Non-pigmented ciliary epithelial cell (primary cell): ENCODE measurements at places on chromosomes 2 and 18.

DNA sequence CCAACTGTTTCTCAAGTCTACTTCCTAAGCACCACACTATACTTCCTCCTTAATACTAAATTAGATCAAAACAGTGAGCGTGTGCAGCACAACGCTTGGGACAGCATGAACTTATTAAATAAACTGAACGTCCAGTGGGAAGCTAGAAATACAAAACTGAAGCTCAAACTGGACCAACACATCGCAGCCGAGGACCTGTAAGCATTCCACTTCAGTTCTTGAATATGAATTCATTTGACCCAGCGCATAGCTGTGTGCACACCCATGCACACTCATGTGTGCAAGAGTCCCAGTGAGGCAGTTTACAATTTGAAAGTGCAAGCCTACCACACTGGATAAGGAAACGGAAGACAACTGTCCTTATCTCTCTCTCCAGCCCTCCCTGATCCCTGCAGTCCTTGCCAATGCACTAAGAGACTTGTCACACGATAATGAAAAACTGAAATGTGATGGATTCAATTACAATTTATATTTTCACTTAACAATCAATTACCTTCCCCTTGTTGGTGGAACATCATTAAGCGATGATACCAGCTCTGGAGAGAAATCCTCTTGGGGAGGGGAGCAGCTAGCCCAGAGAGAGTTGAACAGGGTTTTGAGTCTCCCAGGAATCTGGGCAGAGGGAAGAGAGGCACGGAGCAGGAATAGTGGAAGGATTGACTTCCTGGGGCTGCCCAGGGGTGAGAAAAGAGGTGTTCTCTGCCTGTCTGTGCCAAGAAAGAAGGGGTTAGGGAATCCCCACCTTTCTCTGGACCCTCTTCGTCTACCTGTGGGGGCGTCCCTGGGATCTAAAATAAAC is 186.5 kb upstream of the KLHL29 start:
- DNase-seq, result no peak

DNA sequence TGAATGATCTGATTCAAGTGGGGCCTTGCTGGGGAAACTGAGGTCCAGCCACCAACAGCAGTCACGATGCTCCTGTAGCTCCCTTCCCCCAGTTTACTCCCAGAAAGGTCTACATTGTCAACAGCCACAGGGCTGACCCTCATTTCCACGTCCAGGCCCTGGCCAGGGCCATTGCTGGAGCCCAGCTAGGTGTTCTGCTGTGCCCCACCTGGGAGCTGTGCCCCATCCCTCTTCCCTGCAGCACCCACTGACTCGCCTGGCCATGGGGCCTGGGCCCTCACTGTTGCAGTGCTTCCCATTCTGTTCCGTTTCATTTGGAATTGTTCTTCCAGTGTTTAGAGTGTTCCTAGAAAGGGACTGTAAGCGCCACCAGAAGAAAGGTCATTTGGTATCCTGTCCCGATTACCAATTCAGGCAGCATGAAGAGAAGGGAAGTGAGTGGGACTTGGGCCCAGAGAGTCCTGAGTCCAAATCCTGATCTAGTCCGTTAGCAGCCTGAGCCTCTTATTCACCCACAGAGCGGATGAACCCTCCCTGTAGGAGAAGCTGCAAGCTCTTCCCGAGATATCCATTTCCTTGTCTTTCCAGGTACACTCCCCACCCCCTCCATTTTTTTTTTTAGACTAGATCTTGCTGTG is 73.1 kb upstream of the HPCAL1 start:
- DNase-seq, result no peak

GRCh38 chr2:198279026-198279425 is 474.6 kb downstream of the PLCL1 start:
- no peak for DNase-seq

DNA sequence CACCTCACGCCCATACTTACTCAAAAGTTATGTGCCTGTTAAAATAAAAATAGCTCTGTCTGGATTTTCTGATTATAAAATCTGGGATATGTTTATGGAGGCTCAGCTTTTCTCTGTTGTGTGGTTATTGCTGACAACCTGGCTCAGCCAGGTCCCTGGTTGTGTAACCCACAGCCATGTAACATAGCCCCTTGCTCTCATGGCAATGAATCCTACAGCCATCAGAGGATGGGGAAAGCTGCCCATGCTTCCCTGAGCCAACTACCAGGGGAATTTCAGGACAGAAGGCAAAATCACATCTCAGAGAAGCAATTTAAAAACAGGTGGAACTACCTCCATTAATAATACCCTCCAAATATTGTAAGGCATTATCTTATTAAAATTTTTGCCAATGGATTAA is 29.7 kb downstream of the ST8SIA5 start:
- no peak for DNase-seq

GRCh38 chr2:7180638-7181370 is 263.6 kb downstream of the RNF144A start:
- no peak for DNase-seq

DNA sequence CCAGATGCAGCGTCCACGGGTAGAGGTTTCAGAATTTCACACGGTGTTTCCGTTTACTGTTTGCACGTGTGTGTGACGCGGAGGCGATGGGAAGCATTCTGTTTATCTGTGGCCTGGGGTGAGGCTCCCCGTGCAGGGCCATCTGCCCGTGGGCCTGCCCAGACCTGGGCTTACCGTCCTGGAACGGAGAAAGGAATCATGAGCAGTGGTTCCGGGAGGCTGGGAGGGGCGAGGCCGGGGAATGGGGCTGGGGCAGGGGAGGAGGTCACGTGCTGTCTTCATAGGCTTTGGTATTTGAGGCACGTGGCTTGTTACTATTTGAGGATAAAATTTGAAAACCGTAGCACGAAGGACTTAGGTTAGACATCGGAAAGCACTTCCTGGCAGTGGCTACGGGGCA is 77.9 kb downstream of the RTP5 start:
- no peak for DNase-seq

- DNase-seq, result peak; percentile 52
Observed at GRCh38 chr2:167756446-167756845, 490.9 kb downstream of the STK39 start.

- DNase-seq, result no peak
Observed at GRCh38 chr2:239611222-239611795, 210.5 kb upstream of the HDAC4 start.

DNA sequence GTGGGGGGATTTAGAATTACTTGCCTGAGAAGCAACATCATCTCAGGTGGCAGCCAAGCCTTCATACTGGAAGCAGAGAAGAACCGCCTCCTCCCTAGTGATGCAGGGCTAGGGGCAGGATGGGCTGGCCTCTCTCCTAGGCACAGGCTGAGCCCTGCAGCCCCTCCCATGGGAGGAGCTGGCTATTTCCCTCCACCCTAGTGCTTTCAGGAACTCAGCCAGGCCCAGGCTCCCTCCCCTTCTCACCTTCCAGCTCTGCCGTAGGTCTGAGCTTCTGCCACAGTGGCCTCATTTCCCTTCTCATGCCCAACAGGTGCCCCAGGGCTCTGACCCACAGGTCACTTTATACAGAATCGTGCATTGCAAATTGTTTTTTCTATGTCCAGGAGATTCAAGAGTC is 31.0 kb downstream of the CENPA start:
- DNase-seq, result no peak

DNA sequence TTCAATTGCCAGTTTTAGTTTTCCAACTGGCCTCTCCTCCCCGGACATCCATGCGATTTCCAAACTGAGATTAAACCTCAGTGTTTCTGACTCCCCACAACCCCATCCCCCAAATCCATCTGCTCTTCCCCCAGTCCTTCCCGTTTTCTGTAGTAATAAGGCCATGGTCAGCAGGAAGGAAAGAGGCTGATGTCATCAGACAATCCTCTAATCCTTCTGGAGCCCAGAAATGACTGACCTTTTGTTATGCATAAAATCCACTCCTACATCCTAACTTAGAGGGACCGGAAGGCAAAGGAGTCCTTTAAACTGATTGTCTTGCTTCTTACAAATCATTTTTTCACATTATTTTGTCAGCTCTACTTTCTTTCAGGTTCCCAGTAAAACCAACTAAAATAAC is 155.8 kb downstream of the INO80D start:
- DNase-seq, result peak; percentile 31

- DNase-seq, result no peak
Observed at GRCh38 chr2:217671871-217672270, 330.9 kb downstream of the TNS1 start.

DNA sequence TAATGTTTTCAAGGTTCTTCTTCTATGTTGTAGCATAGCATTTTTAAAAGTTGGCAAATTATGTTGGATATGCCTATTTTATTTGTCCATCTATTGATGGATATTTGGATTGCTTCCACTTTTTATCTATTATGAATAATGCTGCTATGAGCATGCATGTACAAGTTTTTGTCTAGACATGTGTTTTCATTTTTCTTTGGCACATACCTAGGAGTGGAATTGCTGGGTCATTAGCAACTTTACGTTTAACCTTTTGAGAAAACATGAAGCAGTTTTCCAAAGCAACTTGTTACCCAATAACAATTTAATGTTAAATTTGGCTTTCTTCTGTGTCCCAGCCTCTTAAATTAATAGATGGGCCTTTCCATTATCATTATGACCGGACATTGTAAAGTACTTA is 30.3 kb downstream of the DNAH6 start:
- no peak for DNase-seq

GRCh38 chr2:172909454-172909853 is 166.2 kb upstream of the MAP3K20 start:
- no peak for DNase-seq

GRCh38 chr2:111689174-111689573 is 194.8 kb downstream of the ANAPC1 start:
- no peak for DNase-seq

DNA sequence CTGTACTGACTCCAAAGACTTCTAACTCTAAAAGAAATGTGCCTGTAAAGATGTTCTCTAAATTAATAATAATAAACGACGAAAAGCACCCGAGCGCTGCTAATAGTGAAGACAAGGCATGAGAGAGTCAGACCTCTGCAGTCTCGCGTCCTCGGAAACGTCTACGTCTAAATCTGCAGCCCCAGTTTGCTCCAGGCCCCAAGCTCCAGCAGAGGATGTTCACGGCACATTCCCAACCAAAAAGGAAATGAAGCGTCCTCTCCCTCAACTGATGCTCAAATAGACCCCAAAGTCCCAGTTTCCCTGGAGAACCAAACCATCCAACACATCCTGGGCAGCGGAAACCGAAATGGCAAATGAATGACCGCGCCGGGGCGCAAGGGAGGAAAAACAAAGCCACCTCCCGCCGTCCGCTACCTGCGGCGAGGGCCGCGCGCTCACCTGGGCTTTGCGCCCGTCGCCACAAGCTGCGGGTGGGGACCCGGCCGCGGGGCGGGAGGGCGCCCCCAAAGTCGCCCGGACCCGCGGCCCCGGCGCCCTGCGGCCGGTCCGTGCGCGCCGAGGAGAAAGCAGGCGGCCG is 47.1 kb upstream of the CCDC150 start:
- DNase-seq, result no peak
